ENCODE measurements at places on chromosomes 6 and 20. TPM values are rescaled to one million over a fixed set of nuclear protein-coding genes. Genes with fewer than 3 reads are reported as not detected.

DNA sequence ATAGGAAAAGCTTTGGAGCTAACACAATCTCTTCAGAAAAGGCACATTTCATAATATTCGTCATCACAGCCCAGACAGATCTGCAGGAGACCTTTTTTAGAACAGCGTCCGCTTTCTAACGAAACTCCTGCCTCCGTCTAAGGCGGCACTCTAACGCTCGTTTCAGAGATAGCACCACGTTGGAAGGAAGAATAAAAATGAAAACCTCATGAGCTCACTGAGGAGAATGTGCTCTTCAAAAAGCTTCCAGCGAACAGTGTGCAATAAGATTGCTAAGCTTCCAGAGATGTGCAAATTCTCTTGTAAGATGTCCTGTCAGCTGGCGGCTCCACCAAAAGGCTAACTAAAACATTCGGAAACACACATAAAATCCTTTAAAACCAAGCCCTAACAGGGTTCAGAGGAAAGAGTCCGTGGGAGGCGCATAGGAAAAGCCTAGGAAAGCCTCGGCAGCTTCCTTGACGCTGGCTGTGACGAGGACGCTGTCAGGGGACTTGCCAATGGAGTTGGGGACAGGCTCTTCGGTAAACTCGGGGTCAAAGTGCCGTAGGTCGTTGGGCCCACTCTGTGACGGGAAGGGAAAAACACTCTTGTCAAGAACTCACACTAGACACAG lies 117.6 kb upstream of the SLC2A12 start:
- DNase-seq: no peak

The RFX6 gene
- total RNA-seq: not detected

The BPHL gene
- 22.1 TPM for total RNA-seq

The CCDC170 gene
- total RNA-seq: 0.60 TPM

DNA sequence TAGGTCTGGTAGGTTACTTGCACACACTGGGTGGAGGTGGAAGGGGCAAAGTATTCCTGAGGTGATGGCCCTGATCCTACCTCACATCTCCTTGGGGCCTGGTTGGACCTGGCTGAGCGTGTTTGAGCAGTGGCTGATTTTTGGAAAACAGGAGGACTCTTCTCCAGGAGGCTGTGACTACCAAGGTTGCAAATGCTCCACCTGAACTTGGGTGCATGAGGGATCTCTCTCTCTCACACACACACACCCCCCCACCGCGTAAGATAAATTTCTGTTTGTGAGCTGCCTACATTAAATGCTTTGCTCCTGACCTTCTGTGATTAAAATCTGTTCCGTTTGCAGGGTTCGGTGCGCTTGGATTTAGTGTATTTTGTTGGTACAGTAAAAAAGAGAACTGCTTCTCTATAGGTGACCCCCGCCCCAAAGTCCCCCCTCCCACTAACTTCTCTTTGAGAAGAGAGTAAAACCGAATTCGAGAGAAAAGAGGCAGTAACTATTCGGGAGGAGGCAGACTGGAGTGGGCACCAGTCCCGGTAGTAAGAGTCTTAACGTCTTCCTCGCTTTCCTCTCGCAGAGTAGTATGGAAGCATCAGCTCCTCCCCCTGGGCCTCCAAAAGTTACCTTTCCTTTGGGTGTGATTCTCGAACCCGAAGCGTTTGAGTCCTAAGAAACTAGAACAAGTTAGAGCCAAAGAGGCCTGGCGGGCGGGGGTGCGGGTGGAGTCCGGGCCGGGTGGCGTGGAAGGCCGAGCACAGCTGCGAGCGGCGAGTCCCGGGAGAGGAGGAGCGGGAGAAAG lies 585 bp upstream of the DSE start:
- DNase-seq: no peak

The CFB gene
- total RNA-seq: 3.2 TPM
